ENCODE measurements at places on chromosomes 11 and 22.

DNA sequence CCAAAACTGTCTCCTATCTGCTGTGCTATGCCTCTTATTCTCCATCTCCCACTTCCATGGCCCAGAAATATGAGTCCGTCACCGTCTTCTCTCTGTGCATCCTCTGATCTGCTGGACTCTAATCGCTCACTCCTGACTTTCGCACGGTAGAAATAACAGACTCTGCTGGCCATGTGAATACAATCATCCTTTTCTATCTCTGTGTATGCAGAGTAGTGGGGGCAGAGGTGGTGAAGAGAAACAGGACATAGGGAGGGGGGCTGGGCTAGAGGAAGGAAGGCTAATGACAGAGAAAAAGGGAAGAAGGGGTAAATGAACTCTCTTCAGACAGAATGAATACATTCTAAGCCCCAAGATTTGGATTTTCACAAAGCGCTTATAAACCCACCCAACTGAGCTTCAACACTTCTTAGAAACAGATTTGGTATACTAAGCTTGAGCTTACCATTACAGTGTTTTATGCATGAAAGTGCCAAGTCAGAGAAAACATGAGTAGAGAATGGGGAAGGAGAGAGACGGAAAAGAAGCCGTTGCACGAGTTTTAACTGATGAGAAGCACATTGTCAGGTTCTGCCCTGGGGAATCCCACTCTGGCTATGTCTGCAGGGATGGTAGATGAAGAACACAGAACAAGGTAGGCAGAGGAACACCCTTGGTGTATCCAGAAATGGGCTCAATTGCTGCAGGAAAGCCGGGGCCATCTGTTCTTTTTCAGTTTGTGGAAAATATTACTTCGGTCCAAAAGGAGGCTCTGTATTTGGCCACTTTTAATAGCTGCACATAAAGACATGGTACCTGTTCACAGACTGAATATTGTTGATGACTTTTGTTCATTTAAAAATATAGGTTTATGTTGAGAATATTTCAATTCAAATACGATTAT is 324.7 kb downstream of the ETS1 start:
- no peak for DNase-seq

- no peak for DNase-seq
Measured at GRCh38 chr11:1304380-1304779, 5.1 kb downstream of the TOLLIP start.

DNA sequence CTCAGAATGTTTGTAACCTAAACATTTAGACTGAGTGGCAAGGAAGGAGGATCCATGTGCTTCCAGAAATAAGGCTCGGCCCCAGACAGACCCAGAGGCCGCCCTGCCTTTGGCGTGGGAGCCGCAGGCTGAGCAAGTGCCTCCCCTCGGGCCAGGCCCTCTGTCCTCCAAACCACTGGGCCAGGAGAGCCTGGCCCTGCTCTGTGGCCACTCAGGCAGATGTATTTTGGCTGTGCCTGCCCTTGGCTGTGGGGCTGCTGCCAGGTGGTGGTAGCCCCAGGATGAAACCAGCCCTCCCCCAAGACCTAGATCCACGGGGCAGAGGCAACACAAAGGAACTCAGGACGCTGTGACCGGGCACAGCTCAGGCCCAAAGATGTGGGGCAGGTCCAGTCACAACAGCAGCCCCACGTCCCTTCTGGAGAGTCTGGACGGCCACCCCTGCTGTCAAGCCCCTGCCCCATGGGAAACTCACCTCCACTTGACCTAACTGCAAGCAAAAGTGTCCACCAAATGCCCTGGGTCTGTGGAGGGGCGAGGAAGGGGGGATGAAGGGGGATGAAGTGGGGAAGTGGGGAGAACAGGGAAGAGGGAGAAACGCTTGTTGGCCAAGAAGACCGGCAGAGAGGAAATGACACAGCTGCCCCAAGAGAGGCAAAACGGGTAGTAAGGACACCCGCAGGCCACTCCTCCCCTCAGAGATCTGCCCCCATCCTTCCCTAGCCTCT is 24.0 kb downstream of the PISD start:
- DNase-seq: no peak

DNA sequence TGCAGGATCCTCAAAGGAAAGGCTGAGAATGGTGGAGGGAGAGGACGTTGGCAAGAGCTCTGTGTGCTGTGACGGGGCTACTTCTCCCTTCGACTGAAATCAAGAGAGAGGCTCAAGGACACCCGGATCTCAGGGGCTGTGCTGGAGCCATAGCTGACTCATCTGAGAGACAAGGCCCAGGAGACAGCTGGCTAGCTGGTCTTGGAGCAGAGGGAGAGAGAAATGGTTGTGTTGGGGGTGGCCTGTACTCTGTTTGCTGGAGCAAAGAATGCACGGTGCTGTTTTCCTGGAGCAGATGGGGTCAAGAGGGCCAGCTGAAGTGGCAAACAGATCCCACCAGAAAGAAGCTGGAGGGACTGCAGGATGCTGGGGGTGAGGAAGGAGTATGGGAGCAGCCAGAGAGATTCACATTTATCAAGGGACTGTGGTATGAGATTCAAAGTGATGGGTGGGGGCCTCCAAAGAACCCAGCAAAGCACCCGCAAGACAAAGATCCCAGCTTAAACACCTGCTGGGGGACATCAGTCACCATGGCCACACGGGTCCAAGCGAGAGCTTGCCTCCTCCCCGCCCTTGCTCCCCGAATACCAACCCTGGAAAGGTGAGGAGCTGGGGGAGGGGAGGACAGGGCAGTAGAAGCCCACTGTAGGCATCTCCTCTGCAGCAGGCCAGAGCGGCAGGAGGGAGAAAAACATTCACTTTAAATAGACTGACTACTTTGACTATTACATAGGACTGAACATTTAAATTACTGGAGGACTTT is 40.8 kb downstream of the MAP6 start:
- no peak for DNase-seq

GRCh38 chr22:29623553-29624169 is 20.2 kb downstream of the NF2 start:
- DNase-seq: no peak

GRCh38 chr22:17772249-17772957 is 1.9 kb downstream of the BID start:
- no peak for DNase-seq

- DNase-seq: no peak
Measured at GRCh38 chr11:71474771-71475483, 21.9 kb downstream of the NADSYN1 start.
